Muscle of leg (tissue), 16 donors: ENCODE measurements at places on chromosomes 3 and 15. TPM values are rescaled to one million over a fixed set of nuclear protein-coding genes. Genes with fewer than 3 reads are reported as not detected.

GRCh38 chr3:150372722-150373121 lies 35.4 kb upstream of the TSC22D2 start:
- DNase-seq, result peak; percentile 25

GRCh38 chr15:71691458-71692417 lies 118.6 kb upstream of the NR2E3 start:
- peak; percentile 95 for DNase-seq

DNA sequence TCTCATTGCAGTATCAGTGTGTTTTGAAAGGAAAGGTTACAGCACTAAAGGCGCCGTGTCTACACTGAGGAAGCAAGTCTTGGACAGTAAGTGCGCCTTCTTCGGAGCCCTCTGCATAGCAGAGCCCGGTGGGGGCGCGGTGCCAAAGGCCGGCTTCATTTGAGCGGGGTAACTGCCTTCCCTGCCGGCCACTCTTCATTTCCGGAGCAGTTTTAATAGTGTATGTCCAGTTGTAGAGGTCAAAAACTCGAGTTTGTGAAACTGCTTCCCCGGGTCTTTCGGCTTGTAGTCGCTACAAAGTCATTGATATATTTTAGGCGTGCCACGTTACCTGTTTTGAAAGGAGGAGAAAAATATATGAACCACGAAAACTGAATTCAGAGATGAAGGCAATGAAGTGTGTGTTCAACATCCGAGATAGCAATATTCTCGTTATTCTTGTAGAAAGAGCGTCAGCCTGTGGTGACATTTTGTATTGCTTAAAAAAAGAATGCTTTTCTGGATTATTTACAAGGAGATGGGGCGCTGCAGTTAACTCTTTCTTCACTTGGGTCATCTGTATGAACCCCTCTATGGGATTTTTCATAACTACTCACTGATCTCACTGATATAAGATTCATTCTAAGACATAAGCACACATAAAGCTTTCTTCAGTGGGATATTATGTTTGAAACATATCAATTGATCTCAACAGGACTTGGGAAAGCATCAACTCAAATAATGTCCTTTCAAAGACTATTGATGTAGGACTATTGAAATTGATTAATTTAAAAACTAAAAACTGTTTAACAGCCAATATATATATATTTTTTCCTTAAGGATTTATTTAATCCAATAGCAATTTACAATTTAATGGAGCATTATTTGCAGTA lies 3.0 kb downstream of the ALCAM start:
- peak; percentile 77 for DNase-seq

DNA sequence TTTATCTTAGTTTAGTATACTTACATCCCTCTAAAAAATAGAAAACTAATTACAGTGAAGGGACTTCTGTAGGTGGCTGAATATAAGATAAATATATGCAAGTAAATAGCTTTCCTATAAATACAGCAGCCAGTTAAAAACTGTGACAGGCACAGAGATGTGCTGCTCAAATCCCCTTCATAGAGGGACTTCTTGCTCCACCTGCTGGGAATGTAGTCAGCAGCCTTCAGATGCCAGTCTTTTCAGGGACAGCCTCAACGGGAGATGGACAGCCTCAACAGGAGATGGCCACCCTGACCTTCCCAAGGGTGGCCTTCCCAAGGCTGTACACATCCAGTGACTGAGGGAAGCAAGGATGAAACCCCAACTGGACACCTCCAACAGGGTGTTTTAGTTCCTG lies 15.7 kb upstream of the PRR23E start:
- DNase-seq, result no peak

GRCh38 chr3:264394-265156 lies 68.0 kb downstream of the CHL1 start:
- DNase-seq, result no peak

DNA sequence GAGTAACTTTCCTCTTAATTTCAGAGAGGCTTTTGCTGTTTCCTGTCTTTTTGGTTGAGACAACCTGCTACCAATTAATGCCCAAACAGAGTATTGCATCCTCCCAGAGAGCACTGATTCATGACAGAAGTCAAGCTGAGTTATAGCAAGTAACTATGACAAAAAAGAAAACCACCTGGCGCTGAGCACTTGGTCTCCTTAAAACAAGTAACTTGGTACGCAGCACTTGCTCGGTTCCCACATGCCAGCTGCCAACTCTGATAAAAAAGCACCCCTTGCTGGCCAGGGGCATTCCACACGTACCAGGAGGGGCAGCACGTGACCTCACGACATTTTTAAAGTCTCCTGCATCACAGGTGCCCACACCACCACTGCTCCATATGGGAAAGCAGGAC lies 13.5 kb upstream of the MYO5C start:
- no peak for DNase-seq

DNA sequence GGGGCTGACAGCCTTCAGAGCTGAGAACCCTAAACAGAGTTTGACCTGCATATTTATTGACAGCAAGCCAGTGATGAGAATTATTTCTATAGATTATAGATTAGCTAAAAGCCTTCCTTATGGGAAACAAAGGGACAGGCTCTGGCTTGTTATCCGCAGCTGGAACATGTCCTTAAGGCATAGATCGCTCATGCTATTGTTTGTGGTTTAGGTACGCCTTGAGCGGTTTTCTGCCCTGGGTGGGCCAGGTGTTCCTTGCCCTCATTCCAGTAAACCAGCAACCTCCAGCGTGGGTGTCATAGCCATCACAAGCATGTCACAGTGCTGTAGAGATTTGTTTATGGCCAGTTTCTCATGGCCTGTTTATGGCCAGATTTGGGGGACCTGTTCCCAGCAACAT lies 10.2 kb upstream of the FAH start:
- DNase-seq, result no peak

GRCh38 chr3:9384141-9384828 lies 13.1 kb upstream of the SETD5 start:
- no peak for DNase-seq

- DNase-seq, result no peak
Observed at GRCh38 chr3:130423064-130423463, 77.6 kb downstream of the COL6A5 start.

GRCh38 chr3:94440767-94441493 lies 378.1 kb downstream of the NSUN3 start:
- peak; percentile 13 for DNase-seq

DNA sequence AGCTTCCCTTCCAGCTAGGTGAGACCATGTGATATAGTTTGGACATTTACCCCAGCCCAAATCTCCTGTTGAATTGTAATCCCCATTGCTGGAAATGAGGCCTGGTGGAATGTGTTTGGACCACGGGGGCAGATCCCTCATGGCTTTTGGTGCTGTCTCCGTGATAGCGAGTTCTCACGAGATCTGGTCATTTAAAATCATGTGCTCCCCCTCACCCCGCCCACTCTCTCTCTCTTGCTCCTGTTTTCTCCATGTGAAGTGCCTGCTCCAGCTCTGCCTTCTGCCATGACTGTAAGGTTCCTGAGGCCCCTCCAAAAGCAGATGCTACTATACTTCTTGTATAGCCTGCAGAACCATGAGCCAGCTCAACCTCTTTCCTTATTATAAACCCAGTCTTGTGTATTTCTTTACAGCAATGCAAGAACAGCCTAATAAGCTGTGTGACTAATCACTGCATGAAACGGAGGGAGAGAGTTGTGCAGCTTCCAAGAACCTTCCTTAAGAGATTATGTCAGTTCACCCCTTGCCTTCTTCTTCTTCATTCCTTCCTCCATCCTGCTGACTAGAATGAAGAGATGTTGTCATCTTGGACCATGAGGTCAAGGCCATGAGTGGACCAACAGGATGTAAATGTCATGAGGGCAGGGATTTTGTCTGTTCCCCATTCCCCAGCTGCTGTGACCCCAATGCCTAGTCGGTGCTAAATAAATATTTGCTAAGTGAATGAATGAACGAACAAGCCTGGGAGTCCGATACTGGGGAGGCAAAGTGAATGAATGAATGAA lies 91.0 kb downstream of the CPN2 start:
- peak; percentile 4 for DNase-seq

GRCh38 chr15:64026591-64026990 lies 19.7 kb downstream of the DAPK2 start:
- DNase-seq, result no peak

DNA sequence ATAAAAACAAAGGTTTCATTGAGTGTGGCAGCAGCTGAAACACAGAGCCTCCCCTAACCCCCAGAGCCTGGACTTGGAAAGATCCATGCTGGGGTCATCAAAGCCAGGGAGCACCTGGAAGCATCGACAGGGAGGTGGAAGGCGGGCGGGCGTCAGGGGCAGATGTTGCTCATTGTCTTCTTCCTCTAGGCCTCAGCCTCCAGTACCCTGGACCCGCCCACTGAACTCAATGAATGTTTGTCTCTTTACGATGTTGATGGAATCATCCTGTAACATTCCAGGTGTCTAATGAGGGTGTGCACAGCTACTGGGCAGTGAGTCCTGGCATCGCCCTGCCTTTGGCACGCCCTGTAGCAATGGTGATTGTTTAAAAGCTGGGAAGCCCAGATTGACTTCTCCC lies 9.8 kb downstream of the GP5 start:
- DNase-seq, result no peak

- DNase-seq, result no peak
Observed at GRCh38 chr3:127694467-127695215, 21.9 kb downstream of the ABTB1 start.

GRCh38 chr3:15460891-15461531 lies 33.6 kb downstream of the EAF1 start:
- DNase-seq, result no peak

GRCh38 chr15:84715441-84716035 lies 401 bp downstream of the SEC11A start:
- DNase-seq, result peak; percentile 49

DNA sequence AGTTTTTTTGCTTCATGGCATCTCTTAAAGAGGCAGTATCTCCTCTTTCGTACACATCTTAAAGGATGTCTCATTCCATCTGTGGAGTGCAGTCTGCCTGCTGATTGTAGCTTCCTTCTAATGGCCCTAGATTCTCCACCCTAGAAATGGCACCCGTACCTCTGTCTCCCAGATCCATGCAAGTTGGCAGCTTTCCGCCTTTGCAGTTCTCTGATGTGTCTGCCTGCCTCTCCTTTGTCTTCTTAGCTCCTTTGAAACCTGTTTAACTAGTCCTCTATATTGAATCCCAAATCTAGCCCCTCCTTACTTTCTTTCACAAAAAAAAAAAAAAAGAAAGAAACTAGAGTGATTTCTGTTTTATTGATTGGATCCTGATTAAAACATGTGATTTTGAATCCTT lies 1025.0 kb downstream of the ZPLD1 start:
- DNase-seq, result no peak

DNA sequence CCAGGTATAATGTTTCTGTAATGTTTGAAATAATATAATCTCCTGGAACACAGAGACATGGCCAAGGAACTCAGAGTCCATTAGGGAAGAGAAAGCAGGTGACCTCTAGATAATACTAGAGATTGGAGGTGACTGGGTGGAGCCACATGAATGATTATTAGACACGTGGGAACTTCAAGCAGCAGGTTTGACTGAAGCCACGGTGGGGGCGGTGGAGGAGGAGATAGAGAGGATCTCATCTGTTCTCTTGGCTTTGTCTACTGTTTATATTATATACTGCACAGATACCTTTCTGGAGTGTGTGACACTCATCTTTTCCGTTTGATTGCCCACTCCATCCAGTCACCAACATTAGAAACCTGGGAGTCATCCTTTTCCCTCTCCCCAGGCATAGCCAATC lies 33.7 kb downstream of the KIF7 start:
- DNase-seq, result no peak

GRCh38 chr15:59373215-59373614 lies 544 bp upstream of the MYO1E start:
- no peak for DNase-seq

GRCh38 chr3:42725454-42725853 lies 22.9 kb upstream of the HHATL start:
- DNase-seq, result no peak

GRCh38 chr3:142940000-142940399 lies 23.5 kb downstream of the PAQR9 start:
- DNase-seq, result no peak

DNA sequence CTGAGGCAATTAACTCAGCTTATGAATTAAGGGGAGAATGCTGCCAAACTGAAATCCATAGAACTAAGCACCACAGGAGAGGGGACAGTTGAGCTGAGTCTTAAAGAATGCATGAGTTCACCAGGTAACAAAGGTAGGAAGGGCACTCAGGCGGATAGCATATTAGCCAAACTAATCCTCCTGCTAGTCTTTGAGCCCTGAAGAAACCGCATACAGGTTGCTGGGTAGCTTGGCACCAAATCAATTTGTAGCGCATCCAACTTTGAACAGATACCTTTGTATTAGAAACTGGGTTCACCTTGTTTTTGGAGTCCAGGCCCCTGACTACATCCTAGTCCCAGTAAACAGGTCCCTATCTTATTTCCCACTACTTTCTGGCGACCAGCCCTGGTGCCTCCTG lies 93.7 kb downstream of the FRMD4B start:
- DNase-seq, result no peak

DNA sequence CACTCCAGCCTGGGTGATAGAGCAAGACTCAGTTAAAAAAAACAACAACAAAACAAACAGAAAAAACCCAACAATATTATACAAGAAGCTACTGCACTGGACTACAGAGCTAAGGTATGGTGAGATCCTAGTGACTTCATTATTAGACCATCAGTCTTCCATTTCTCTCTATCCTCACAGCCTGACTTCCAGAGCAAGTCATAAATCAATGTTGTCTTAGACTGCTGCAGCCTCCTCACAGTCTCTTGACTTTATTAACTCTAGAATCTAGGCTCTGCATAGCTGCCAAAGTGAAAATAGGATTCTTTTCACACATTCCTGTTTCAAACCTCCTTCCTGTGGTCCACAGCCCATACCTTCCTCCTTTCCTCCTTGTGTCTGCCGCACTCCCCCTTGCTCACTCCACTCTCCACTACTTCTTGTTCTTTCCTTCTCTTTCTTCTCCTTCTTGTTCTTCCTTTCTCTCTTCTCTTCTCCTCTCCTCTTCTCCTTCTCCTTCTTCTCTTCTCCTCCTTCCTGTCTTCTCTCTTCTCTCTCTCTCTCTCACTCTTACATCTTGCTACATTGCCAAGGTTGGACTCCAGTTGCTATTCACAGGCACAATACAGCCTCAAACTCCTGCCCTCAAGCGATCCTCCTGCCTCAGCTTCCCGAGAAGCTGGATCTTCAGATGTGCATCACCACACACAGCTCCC lies 49.4 kb downstream of the CCR4 start:
- no peak for DNase-seq

GRCh38 chr3:184348057-184348382 lies 10.6 kb downstream of the FAM131A start:
- DNase-seq, result no peak

- DNase-seq, result no peak
Observed at GRCh38 chr3:178474526-178474925, 61.7 kb upstream of the KCNMB2 start.

- no peak for DNase-seq
Observed at GRCh38 chr3:195149292-195150030, 121.5 kb downstream of the XXYLT1 start.

Gene CCDC39
- 1.3 TPM for polyA plus RNA-seq

Gene SPSB4
- polyA plus RNA-seq, result 27.1 TPM

Gene SMC4
- 59.1 TPM for polyA plus RNA-seq

Gene TRMT10C
- polyA plus RNA-seq, result 26.2 TPM

Gene ERC2
- polyA plus RNA-seq, result 0.71 TPM

Gene LCMT2
- 9.0 TPM for polyA plus RNA-seq

Gene AHSG
- not detected for polyA plus RNA-seq
